ENCODE measurements at places on chromosomes 2 and 18.

DNA sequence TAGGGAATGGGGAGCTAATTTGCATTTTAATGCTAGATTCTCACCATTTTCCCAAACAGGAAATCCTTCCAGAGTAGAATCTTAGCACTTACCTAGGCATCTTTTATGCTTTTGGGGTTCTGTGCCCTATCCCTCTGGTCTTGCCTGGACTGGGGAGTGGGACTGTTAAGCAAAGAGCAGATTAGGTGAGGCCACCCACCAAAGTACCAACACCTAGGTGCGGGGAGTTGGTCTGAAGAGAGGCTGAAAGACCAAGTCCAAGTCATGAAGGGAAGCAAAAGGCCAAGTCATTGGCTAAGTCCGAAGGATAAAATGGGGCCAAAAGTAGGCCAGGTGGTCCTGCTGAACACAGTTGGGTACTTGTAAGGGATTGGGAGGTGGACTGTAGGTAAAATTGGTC, 86.7 kb downstream of the FAM168B start:
- DNase-seq, result no peak

- no peak for DNase-seq
Measured at GRCh38 chr2:154673694-154674093, 24.8 kb upstream of the KCNJ3 start.

DNA sequence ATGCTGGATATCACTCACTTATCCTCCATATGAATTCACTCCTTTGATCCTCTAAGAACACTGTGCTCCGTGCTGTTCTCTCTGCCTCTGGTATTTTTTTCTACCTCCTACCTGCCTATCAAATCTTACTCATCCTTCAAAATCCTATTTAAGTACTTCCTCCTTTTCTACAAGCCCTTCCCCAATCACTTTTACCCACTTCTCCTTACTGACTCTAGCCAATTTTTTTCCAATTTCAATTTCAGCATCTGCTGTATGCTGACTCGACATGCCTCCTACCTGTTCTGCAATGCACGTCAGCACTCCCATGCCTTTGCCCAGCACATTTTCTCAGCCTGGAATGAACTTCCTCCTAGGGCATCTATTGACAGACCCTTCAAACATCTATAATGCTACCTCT, 37.3 kb upstream of the LNPK start:
- DNase-seq, result no peak

DNA sequence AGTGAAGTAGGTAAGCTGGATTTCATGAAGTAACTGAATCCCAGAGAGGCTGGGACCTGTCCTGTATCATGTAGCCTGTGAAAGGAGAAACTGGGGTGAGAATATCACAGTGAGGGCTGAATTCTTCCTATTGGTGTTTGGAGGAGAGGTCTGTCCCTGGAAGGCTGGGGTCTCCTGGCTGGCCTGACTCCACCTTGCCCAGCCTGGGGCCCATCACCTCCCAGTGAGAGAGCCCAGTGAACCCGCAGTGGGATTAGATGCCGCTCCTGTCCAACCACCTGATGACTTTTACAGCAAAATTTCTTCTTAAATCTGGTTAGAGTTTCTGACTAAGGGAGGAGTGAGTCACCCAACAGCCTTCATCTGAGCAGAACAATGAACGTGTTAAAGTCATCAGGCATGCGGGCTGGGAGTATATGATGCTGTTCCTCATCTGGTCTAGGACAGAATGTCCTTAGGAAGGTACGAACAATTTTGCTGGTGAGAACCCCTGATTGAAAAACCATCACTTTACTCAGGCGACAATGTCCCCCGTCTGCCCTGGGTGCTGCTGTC, 152.9 kb downstream of the LPIN1 start:
- DNase-seq, result no peak
